ENCODE measurements at places on chromosomes 5 and 9.

- no peak for DNase-seq
Observed at GRCh38 chr9:95239071-95239470, 78.4 kb downstream of the FANCC start.

DNA sequence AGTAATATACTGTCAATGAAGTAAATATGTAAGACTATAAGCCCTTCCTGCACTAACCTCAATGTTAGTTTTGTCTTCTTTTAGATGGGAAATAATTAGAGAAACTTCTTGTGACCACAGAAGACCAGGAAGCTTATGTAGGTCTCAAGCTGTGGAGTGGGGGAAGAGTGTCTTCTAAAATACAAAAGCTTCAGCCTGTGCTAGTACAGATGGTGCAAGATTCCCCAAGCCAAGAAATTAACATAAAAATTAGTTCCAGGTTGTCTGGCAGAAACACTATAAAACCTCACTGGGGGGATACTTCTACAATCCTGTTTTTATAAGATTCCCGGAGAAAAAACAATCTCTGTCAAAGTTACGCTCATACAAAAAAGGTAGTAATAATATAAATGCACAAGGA lies 103.6 kb downstream of the FNBP1 start:
- no peak for DNase-seq

DNA sequence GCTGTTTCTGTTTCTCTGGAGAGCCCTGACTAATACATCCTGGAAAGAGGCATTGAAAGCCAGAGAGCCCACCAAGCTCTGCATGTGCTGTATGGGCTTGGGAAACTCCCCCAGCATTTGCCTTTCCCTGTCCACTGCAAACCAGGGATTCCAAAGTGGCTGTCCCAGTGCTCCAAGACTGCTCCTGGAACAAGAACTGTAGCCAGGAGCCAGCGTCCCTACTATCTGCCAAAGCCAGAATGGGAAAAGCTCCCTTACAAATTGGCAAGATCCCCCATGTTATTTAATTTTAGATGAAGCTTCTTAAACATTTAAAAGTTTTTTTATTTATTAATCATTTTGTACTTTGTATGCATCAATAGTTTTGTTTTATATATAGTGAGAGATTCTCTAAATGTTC lies 263.2 kb downstream of the GABRB2 start:
- DNase-seq: no peak

DNA sequence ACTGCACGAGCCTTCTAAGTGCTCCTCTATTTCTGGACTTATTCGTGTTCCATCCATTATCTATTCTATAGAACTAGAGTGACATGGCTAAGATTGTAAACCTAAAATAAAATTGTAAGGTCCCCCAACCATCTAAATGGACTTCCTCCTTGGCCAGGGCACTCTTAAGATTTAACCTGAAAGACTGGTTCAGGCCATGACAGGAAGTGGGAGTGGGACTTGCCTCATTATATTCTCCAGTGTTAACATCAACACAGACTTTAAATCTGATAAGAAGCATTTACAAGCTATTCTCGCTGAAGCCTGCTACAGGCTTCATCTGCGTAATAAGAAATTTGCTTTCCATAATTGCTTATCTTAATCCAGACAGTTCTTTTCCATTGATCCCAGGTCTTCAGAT lies 117.0 kb downstream of the SSBP2 start:
- DNase-seq: peak; percentile 30

DNA sequence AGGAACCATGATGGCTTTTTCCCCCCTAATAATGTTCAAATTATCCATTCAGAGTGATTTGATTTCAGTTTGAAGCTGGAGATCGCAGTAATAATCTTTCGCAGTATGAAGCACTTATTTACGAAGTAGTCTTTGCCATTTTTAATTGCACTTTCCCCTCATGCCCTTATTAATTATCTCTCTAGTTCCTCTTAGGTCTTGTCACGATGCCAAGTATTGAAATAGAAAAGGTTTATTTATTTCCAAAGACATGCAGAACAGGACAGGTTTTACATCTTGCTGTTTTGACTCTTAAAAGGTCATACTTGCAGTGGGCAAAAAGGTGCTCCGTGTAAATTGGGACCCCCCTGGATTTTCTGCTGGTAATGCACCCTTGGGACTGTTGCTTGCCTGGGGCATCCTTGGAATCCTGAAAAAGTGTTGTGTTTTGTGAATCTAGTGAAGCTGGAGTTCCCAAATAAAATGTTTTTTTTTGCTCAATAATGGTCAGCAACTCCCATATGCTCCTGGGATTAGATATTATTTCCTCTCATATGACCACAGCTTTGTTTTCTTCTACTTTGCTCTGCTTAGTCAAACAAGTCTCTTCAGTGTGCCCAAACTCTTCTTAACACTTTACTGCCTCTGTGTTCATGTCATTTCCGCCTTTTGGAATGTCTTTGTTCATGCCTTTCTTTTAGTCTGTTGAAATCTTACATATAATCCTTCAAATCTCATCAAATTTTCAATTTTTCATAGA lies 278.3 kb downstream of the TMEM38B start:
- DNase-seq: no peak

- no peak for DNase-seq
Observed at GRCh38 chr9:84366683-84367082, 26.1 kb upstream of the SLC28A3 start.

DNA sequence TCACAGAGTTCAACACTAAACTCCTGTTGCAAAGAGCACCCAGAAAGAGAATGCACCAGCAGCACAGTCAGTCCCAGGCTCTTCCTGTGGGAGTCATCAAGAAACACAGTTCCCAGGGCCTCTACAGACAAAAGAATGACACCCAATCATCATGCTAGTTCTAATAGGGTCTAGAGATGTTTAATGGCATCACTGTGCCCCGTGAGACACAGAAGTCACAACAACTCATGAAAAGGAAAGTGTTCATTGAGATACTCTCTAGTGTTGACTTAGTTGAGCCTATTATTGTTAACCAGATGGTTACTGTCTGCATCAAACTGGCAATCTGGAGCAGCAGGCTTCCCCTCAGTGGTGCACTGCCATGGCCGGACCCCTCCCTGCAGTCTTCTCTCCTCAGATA lies 1.6 kb downstream of the KLHL3 start:
- DNase-seq: no peak

DNA sequence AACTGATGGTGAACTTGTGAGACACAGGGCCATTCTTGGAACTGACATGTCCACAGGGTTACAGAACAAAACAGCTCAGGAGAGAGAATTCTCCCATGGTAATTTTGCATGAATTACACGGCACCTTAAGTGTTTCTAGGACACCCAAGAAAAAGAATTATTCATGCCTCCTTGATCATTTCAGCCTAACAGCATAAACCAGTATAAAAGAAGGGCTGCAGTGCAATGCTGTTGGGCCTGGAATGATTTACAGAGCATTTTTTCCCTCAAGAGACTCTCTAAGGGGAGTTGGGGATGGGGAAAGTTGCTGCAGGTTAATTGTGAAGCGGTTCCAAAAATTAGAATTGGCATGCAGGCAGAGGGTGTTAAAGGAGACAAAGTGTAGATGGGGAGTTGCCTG lies 136.4 kb upstream of the FBXL7 start:
- DNase-seq: no peak

DNA sequence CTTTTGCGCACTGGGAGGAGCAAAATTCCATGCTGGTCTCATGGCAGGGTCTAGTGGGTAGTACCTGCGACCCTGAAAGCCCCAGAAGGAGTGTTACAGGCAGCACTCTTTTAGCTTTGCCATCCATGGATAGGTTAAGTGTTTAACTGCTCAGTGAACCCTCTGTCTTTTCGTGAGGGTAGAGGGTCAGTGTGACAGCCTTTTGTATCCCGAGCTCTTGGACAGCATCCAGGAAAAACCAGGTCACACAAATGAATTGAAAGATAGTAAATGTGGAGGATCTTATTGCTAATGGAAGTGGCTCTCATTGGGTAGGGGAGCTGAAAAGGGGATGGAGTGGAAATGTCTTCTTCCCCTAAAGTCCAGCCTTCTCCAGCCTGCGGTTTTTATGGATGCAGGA lies 57.8 kb upstream of the CCDC112 start:
- no peak for DNase-seq

GRCh38 chr5:52786391-52786790 lies 1.3 kb upstream of the ITGA1 start:
- DNase-seq: no peak

DNA sequence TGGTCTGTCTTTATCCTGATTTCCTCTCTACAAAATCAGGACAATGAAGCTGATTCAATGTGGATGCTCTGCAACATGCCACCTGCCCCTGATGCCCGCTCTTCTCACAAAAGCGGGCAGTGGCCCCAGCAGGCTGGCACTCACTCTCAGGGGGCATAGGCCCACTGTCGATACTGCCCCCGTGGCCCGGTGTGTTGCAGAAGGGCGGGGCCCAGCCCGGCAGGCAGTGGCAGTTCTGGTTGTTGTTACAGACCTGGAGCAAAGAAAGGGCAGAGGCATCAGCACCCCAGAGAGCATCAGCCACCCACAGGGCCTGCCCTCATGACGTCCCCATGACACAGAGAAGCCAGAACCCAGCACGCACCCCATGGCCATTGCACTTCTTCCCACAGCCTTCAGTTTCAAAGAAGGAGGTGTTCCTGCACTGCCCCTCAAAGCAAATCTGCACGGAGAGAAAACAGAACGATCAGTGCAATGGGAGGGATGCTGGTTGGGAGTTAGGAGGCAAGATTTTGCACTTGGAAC lies 31.5 kb downstream of the NIPAL4 start:
- DNase-seq: no peak

GRCh38 chr5:21823588-21823987 lies 1029.6 kb downstream of the CDH12 start:
- DNase-seq: no peak

- no peak for DNase-seq
Observed at GRCh38 chr5:79847561-79847960, 143.5 kb downstream of the MTX3 start.

- DNase-seq: no peak
Observed at GRCh38 chr9:20319641-20320337, 302.5 kb downstream of the MLLT3 start.

DNA sequence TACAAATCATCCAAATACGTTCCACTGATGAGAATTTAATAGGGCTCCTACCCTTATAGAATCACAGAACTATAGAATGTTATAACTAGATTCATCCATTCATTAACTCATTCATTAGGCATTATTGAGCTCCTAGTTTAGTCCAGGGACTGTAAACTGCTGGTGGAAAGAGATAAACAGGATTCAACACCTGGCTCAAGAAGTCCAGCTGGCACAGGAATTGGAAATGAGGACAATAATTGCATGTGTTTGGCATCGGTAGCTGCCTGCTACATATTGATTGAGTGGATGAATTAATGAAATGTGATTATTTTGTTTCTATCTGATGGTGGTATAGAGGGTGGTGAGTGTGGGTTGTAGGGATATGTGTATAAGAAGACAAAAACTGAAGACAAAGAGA lies 100.8 kb upstream of the TLE1 start:
- DNase-seq: no peak

- no peak for DNase-seq
Observed at GRCh38 chr9:100090880-100091279, 7.9 kb downstream of the ERP44 start.

GRCh38 chr5:149221326-149221725 lies 50.3 kb upstream of the AFAP1L1 start:
- peak; percentile 69 for DNase-seq

GRCh38 chr9:124356745-124357390 lies 58.4 kb downstream of the PSMB7 start:
- DNase-seq: peak; percentile 93

GRCh38 chr5:137328463-137328862 lies 170.7 kb downstream of the SPOCK1 start:
- DNase-seq: no peak

DNA sequence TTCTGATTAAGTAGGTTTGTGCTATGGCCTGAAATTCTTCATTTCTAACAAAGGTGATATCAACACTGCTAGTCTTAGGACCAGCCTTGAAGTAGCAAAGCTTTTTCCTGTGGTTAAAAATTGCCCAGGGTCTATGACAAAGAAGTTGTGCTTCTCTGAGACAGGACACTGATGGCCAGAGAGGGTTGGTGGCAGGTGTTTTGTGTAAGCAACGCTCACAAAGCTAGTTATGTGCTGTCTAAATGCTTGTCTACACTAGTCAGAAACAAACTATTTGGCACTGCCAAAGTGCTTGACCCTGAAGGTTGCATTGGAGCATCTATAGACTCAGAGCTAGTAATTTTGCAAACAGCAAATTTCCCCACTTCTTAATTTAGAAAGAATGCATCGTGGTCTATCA lies 44.1 kb upstream of the SELENOP start:
- no peak for DNase-seq

- no peak for DNase-seq
Observed at GRCh38 chr9:94981723-94982090, 255.2 kb downstream of the AOPEP start.

DNA sequence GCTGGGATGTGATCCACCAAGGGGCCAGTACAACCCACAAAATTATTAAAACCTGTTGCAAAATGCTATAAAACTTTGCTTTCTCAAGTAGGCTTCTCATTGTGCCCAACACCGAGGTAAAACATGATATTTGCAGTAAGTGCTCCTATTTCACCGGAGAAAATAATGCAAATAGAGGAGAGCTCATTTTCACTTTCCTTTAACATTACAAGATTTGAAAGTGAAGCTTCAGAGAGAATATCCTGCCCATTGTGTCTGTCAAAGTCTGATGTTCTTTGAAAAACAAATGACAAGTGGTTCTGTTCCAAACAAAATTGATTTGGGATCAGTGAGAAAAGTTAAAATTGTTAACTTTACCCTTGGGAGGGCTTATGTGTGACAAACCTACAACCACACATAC lies 287.1 kb downstream of the KCNN2 start:
- no peak for DNase-seq

DNA sequence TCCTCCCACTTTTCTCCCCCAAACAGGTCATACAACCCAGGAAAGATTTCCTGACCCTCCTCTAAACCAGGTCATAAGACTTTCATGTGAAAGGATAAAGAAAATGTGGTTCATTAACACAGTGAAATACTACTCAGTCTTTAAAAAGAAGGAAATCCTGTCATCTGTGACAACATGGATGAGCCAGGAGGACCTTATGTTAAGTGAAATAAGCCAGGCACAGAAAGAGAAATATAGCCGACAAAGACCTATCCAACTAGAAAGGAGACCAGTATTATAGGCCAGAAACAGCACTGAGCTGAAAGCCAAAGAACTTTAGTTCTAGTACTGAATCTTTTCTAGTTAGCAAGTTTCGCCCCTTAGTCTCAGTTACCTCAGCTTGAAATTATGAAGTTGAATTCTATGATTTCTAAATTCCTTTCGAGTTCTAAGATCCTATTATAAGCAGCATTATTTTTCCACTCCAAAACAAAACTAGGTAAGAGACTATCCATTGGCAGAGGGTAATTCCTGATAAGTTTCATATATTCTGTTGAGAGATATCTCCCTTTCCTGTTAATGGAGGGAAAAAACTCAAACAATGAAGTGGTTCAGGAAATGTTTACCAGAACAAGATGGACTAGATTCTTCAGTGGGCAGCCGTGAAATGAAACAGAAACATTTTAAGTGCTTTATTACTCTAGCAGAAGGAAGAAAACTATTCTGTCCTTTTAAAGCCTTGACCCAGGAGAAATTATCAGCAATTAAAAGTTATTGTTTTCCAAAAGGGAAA lies 42.5 kb downstream of the GNA14 start:
- no peak for DNase-seq

GRCh38 chr5:55234121-55234700 lies 803 bp upstream of the CCNO start:
- DNase-seq: no peak

- DNase-seq: no peak
Observed at GRCh38 chr5:132013006-132013689, 1.7 kb upstream of the ACSL6 start.

- no peak for DNase-seq
Observed at GRCh38 chr5:103389846-103390245, 131.3 kb downstream of the MACIR start.

- DNase-seq: no peak
Observed at GRCh38 chr9:137639303-137640051, 20.7 kb downstream of the EHMT1 start.

Measured in LNCaP clone FGC (cell line).